Renal cortex interstitium (tissue), 15 donors: ENCODE measurements at places on chromosomes 12 and 14.

DNA sequence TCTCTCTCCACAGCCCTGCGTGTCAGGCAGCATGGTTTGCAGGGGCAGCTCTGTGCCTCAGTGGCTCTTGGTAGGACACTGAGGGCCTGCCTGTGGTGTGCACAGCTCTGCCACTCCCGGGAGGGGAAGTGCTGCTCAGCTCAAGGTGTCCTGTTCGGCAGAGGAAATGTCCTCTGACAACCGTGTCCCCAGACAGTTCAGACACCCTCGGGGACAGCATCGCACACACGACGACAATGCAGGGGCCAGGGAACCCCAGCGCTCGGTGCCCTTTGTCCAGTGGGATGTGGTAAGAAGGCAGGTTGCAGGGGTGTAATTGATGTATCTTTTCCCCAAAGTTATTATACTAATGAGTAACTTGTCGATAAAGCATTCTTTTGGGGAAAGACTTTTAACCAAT, 14.2 kb downstream of the ANKLE2 start:
- DNase-seq: no peak

GRCh38 chr14:23228812-23229211, 8.9 kb upstream of the RNF212B start:
- no peak for DNase-seq

DNA sequence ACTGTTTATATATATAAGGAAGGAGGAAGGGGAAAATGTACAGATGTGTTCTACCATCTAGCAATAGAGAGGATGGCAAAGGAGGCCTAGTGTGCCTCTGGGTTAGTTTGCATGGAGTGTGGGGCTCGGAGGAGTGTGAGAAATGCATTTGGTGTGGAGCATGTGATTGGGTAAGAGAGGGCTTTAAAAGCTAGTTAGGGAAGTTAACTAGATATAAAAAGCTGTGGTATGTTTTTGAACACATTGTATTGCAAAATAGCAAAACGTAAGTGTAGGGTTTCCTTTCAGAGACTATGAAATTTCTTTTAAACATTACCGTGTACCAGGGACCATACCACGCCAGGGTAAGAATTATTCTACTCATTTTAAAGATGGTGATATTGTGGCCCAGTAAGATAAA, 53.3 kb upstream of the STXBP6 start:
- DNase-seq: no peak

GRCh38 chr14:96122496-96122895, 82.1 kb upstream of the BDKRB2 start:
- DNase-seq: no peak
